ENCODE measurements at places on chromosomes 1 and 21.

- DNase-seq, result no peak
Measured at GRCh38 chr1:209560952-209561351, 22.6 kb upstream of the CAMK1G start.

DNA sequence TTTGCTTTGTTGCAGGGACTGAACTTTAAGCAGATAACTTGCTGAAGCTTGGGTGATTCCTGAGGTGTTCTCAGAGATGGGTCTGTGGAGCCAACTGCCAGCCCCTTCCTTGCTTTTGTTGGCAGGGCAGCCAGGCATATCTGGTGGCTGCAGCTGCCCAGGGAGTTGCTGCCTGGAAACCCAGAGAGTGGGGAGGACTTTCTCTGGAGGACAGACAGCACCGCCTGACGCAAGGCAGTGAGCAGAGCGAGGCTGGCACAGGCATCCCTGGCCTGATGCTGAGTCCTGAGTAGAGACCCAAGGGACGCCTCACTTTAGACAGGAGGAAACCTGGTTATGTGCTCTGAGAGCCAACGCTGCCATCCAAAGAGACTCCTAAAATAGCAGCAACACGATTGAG is 9.8 kb upstream of the OLFML2B start:
- DNase-seq, result no peak

GRCh38 chr1:151238467-151238739 is 16.1 kb upstream of the PSMD4 start:
- DNase-seq, result no peak

GRCh38 chr1:61259379-61260148 is 177.2 kb downstream of the NFIA start:
- DNase-seq, result no peak

GRCh38 chr1:114144016-114144415 is 9.7 kb downstream of the SYT6 start:
- no peak for DNase-seq

- no peak for DNase-seq
Measured at GRCh38 chr21:41663805-41664788, 102.8 kb downstream of the RIPK4 start.

DNA sequence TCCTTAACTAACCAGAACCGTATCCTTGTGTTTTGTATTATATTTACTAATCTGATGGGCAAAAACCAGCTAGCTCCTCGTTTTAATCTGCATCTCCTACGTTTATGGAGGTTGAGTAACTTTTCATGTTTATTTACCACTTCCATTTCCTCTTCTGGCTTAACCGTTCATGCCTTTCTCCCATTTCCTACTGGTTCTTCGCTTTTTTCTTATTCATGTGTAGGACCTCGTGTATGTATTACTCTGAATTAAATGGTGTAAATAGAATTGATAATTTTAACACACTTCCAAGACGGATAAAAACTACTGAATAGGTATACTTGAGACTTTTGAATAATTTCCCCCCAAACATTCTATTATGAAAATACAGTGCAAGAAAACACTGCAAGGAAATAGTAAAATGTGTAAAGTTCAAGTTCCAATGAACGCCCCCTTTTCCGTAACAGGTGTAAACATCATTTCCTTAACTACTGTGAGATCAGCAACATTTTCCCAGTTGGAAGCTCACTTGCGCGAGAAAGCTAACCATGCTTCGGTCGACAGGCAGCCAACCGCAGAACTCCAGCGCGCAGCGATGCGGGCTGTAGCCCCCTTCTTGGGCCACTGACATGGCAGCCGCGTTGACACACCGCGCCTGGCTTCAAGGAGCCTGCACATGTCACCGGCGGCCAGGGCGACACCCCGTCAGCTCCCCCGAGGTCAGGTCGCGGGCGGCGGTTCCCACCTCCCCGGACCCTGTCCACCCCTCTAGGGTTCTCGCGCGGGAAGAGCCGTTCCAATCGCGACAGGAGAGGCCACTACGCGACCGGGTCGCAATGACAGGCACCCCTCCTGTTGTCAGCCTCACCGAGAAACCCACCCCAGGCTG is 816 bp downstream of the EDEM3 start:
- DNase-seq, result peak; percentile 46

DNA sequence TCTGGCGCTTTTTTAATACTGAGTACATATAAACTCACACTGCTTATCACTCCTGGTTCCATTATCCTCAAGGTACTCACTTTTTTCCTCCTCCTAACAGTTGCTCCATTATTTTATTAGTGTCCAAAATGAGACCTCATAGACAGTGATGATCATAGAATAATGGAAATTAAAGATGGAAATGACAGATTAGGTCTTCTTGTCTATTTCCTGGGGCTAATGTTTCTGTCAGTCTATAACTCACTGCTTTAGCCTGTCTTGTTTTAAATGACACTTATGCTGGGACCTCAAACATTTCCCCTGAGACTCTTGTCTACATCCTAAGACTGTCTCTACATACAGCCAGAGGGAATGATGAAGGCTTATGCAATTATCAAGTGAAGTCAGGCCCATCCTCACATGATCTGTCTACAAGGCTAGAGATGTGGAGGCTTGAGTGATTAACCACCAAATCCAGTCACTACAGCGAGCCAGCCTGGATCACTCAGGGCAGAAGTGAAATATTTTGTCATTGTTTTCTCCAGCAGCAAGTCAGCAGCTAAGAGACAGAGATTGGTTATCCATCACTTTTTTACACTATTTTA is 152.1 kb downstream of the ASTN1 start:
- DNase-seq, result no peak

DNA sequence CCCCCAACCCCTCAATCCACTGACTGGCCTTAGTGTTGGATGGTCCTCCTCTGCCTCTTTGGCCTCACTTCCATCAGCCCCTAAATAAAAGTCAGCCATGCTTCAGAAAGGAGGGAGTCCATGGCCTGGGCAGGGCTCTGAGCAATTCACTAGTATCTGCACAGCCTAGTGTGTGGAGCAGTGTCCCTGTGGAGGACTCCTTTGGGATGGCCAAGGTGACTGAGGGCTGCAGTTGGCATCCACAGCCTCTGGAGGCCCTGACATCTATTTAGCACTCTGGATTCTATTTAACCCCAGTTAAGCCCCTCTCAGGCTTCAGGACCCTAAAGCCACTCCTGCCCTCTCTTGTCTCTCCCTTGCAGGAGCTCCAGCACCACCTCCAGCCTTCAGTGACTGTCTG is 3.6 kb downstream of the THEM5 start:
- DNase-seq, result no peak

GRCh38 chr1:12748778-12749355 is 2.9 kb downstream of the CFAP107 start:
- DNase-seq, result no peak

GRCh38 chr1:209648931-209649776 is 3.1 kb downstream of the LAMB3 start:
- no peak for DNase-seq

DNA sequence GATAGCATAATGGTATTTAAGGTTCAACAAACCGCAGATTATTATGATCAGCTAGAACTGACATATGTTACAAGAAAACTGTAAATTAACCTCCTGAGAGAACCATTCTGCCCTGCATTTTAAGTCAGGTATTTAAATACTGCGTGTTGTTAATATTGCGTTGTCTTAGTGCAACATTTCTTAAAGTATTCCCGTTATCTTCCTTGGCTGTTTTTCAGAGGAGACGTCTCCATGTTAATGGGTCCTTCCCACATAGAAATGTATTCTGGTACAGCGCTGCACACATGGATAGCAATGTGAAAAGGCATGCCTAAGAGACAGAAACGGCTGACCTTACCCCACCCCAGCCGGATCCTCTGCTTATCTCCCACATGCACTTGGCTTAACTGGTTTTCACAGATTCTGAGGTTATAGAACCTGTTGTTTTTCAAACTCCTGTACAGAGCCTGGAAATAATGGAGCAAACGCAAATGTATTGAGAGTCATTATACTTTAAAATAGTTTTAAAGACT is 22.8 kb upstream of the DEGS1 start:
- DNase-seq, result no peak

DNA sequence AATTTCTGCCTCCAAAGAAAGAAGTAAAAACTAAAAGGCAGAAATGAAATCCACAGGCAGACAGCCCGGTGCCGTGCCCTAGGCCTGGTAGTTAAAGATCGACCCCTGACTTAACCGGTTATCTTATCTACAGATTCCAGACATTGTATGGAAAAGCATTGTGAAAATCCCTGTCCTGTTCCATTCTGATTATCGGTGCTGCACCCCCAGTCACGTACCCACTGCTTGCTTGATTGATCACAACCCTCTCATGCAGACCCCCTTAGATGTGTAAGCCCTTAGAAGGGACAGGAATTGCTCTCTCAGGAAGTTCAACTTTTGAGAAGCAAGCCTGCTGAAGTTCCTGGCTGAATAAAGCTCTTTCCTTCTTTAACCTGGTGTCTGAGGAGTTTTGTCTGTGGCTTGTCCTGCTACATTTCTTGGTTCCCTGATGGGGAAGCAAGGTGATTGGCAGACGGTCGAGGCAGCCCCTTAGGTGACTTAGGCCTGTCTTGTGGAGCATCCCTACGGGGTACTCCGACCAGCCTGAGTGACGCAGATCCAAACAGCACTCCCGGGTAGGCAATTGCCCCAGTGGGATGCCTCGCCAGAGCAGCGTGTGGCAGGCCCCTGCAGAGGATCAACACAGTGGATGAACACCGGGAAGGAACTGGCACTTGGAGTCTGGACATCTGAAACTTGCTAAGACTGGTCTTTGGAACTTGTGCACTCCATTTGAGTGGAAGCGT is 111.2 kb upstream of the PPM1J start:
- no peak for DNase-seq

- no peak for DNase-seq
Measured at GRCh38 chr1:9766759-9767442, 56.9 kb downstream of the CLSTN1 start.

GRCh38 chr1:2258996-2259395 is 30.9 kb downstream of the SKI start:
- DNase-seq, result peak; percentile 81

- DNase-seq, result no peak
Measured at GRCh38 chr1:156836041-156836654, 19.5 kb upstream of the SH2D2A start.

DNA sequence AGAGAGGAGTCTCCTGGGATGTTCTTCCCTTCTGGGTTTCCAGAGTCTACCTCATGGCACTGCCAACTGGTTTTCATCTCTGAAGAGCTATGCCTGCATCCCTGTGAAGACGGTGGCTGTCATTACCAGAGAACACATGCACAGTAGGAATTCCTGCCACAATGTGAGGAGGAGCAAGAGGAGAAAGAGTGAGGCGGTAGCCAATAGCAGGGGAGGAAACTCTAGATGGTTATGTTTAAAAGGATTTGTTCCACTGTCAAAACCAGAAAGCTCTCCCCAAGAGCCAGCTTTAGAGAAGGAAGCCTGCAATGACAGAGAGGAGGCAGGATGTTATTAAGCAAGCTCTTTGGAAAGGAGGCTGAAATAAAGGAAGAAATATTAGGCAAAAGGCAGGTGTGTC is 12.3 kb downstream of the LMX1A start:
- DNase-seq, result no peak

GRCh38 chr1:196466166-196466565 is 142.1 kb downstream of the KCNT2 start:
- DNase-seq, result no peak

DNA sequence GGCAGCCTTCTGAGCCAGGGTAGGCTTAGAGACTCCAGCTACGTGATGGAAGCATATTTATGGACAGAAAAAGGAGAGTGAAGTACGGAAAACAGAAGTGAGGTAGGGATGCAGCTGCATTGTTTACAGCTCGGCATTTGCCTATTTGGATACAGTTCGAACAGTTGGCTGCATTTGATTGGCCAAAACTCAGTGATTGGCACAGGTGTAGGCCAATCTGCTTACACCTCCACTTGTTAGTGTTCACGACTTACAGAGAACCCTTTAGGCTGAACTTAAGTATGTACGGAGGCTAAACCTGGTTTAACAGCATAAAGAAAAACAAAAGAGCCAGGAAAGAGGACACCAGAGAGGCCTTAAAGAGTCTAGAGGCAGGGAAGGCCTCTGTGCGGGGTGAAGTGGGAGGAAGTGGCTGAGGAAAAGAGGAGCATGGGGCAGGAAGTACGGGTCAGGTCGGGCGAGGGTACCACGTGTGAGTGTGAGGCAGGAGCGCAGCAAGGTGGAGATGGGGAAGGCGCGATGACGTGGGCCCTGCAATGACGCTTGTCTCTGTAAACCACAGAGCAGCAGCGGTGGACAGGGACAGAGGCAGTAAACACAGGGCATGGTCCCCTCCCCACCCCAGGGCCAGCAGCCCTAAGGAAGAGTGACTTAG is 32.0 kb downstream of the RSPH1 start:
- peak; percentile 71 for DNase-seq

GRCh38 chr1:172083191-172083590 is 241.9 kb downstream of the DNM3 start:
- no peak for DNase-seq

- no peak for DNase-seq
Measured at GRCh38 chr1:192967901-192968300, 91.3 kb downstream of the UCHL5 start.

DNA sequence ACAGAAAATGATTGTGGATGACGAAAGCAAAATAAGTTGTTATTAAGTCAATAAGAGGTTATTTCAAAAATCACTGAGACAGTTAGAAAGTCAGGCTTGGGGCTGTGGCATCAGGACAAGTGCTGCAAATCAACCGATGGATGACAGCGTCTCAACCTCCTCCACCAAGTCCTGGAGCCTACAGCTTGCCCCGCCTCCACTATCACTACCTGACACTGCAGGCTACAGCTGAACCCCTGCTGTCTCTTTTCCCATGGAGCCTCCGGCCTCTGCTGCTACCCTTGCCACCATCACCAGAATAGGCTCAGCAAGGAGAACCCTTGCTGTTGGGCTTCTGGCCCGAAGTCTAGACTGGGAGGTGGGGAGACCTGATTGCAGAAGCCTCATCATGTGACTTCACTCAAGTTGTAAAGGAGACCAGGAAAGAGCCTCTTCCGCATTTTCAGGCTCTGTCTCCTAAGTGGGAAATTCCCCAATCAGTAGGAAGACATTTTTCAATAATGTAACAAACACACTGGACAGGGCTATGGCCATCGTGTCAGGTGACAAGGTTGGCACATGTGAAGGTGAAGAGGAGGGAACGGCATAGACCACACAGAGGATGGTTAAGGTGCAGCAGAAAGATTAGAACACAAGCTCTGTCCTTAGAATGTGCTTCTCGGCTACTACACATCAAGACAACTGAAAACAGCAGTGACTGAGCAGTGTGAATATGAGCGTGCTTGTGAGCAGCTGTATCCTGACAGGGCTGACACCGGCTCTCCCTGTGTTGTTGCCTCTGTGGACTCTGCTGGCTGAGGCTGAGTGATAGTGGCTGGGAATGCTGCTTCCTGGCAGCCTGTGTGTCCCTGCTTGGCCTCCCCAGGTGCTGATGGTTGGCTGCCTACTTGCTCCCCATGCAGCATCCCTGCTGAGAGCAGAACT is 660.7 kb downstream of the PTPRU start:
- DNase-seq, result no peak

DNA sequence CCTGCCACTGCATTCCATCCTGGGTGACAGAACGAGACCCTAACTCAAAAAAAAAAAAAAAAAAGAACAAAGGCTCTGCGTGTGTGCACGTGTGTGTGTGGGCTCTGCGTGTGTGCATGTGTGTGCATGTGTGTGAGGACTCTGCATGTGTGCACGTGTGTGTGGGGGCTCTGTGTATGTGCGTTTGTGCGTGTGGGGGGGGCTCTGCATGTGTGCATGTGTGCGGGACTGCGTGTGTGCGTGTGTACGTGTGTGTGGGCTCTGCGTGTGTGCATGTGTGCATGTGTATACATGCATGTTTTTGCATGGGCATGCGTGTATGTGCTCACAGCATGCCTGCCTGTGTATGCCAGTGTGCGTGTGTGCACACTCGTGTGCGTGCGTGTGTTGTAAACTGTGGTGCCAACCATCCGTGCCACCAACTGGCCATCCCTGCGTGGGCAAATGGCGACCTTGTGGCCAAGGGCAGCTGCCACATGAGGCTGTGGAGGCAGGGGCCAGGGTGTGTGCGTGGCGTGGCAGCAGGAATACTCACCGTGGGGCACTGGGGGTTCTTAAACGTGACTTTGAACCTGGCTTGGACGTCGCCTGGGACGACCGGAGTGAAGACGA is 26.8 kb upstream of the TMEM52 start:
- no peak for DNase-seq

Data from CD4-positive, alpha-beta T cell treated with Interleukin-6 for 4 hours (primary cell).